Nucleus accumbens (tissue), 56 donors: ENCODE measurements at places on chromosomes 4 and X.

- peak; percentile 3 for DNase-seq
Measured at GRCh38 chrX:150531467-150531866, 37.0 kb upstream of the MTM1 start.

DNA sequence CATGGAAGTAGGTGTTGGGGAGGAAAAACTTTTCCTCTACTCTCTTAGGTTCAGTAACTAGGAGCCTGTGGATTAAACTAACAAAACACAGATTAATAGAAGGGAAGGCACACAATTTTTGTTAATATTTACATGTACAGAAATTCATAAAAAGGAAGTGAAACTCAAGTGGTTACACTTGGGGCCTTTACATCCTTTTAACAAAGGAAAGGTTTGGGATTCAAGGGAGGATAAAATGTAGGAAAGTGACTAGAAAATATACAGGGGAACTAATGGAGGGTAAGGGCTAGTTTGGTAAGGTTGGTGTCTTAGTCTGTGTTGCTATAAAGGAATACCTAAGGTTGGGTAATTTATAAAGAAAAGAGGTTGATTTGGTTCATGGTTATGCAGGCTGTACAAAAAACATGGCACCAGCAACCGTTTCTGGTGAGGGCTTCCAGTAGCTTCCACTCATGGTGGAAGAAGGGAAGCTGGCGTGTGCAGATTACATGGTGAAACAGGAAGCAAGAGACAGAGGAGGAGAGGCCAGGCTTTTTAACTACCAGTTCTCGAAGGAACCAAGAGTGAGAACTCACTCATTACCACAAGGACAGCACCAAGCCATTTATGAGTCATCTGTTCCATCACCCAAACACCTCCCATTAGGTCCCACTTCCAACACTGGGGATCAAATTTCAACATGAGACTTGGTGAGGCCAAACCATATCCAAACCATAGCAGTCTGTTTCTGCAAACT lies 124.4 kb downstream of the CHRDL1 start:
- no peak for DNase-seq

DNA sequence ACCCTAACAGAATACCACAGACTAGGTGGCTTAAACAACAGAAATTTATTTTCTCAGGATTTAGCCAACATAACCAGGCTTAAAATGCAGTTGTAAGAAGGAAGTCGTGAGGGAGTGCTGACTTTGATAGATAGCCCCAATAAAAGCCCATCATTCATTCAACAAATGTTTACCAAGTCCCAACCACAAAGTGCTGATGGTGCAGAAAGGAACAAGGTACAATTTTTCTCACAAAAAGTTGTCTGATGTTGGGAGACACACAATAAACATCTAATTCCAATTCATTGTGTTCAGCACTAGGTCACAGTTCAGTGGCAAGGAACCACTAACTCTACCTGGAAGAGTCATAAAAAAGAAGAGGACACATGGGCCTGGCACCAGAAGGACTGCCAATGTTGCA lies 42.2 kb downstream of the AKAP4 start:
- no peak for DNase-seq

GRCh38 chr4:139700568-139700967 lies 34.9 kb downstream of the MGST2 start:
- DNase-seq = no peak

- no peak for DNase-seq
Measured at GRCh38 chrX:143081231-143081630, 55.5 kb downstream of the SPANXN4 start.

DNA sequence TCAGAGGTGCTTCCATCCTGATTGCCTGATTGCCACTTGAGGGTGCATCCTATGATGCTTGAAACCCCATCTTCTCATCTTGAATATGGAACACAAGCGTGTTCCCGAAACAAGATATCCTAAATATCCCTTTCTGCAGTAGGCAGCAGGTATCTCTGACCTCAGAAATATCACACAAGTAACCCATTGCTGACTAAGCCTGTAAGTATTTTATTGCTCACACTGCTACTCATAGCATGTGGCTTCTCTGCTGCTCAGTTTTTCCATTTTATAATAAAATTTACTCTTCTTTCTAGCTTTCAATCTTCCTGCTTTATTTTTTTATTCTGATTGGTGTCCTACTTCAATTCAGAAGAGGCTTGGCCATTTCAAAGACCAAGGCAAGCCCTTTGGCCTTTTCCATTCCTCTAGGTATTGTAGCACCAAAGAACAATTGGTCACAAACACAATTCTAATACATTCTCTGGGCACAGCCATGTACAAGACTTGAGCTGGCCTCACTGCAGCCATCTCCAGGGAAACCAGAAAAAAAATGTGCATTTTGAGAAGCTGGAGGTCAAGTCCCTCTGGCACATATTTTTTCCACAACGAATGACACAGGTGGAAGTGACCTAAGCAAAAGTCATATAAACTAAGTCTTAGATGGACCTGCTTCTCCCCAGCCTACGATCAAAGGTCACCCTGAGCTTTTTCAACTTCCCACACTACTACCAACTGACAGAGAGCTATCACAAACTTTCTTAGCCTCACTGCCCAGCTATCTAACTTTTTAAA lies 107.0 kb downstream of the OR13H1 start:
- no peak for DNase-seq

GRCh38 chrX:420496-421223 lies 34.0 kb upstream of the PPP2R3B start:
- DNase-seq = no peak

- no peak for DNase-seq
Measured at GRCh38 chr4:102301167-102301566, 44.1 kb downstream of the SLC39A8 start.

GRCh38 chrX:40031911-40032310 lies 65.8 kb downstream of the BCOR start:
- DNase-seq = no peak

DNA sequence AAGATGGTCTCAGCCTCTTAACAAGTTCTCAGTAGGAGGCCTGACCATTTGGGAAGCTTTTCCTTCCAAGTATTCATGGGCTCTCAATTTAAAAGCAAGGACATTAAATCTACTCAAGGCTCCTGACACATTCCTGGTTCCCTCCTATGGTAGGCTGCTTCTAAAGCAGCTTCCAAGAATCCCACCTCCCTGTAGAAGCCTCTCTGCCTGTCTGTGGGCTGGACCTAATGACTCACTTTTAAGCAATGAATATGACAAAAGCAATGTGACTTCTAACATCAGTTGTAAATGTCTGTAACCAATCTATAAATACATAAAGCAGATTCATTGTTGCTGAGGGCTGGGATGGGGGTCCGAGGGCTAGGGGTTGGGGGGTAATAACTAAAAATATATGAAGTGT lies 99.5 kb upstream of the FAM9B start:
- no peak for DNase-seq

DNA sequence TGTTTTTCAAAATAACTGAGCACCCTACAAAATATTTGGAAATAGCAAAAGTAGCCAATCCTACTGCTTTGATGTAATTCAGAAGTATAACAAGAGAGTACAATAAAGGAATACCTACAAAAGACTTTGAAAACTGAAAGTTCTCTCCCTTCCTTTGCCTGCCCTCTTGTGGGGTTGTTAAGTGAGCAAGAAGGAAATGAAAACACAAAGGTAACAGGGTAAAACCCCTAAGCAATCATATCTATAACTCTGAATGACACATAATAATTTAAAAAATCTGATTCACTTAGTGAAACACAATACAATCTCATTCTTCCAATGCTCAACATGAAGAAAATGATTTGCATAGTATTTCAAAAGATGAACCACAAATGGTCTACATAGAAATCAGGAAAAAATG lies 98.2 kb downstream of the FRYL start:
- no peak for DNase-seq

GRCh38 chrX:56796641-56797395 lies 67.8 kb downstream of the NBDY start:
- DNase-seq = no peak

DNA sequence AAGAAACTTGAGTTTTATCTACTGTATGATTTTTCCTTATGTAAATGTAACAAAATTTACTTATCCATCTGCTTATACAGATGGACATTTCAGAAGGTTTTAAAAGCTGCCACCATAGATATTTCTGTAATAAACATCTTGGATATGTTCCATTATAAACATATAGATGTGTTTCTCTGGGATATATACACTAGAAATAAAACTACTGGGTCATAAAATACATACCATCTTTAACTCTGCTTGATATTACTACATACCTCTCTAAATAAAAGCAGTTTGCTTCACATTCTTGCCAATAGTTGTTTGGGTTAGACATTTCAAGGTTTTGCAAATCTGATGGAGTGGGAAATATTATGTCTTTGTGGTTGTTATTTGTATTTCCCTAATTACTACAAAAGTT lies 220.6 kb downstream of the FBXO8 start:
- no peak for DNase-seq

GRCh38 chrX:150546711-150547153 lies 21.7 kb upstream of the MTM1 start:
- no peak for DNase-seq
